ENCODE measurements at places on chromosomes 4 and X.

- no peak for DNase-seq
Measured at GRCh38 chr4:174503079-174503715, 19.1 kb downstream of the HPGD start.

DNA sequence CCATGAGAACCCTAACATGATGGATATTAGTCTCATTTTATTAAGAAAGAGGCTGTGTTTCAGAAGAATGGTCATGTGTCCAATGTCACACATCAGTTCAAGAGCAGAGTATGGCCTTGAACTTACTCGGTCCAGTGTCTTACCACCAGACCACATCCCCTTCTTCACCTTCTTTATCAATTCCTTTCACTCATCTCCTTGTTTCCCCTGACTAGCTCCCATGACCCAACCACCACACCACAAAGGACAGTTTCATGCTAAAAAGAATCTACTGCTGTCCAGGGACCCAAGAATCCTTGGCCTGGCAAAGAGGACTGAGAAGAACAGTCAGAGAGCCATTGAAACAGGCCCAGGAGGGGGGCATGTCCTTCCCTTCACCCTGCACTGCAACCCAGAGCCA, 33.6 kb upstream of the MSN start:
- no peak for DNase-seq

- no peak for DNase-seq
Measured at GRCh38 chrX:71515038-71515396, 17.9 kb upstream of the OGT start.

DNA sequence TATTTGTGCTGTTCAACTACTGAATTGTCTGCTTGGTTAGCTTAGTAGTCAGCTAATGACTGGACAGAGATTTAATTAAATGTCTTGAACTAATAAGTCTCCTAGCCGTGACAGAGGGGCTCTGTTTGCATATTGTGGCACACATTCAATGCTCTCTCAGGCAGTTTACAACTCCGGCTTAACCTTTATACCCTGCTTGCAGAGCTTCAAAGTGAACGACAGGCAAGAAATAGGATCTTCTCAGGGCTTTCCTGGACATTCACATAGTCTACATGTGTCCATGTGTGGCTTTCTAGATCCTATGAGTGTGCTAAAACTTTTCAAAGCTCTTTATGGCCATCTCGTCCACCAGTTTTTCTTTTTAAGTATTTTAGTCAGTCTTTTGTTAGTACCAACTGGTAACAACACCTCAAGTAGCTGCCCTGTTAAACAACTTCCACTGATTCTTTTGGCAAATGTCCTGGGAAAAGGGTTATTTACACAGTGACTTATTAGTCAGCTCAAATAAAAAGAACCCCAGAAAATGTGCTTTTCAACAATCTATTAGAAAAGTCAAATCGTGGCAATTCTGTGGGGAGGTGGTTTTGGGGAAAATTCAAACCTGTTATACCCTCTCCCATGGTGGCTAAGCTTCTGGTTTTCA, 28.6 kb downstream of the OR13H1 start:
- peak; percentile 16 for DNase-seq

DNA sequence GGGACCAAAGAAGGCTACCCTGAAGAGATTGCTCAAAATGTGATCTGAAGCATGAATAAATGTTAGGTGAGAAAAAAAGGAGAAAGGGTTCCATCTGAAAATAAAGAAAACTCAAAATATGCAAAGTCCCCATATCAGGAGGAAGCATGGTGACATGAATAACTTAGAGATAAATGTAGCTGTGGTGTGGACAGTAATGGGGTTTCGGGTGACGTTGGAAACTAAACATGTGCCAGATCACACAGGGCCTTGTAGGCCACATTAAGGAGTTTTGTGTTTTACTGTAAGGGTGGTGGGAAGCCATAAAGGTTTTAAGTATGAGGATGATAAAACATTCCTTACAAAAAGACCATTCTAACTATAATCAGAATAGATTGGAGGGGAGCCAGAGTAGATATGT, 40.3 kb upstream of the ACSL4 start:
- no peak for DNase-seq

DNA sequence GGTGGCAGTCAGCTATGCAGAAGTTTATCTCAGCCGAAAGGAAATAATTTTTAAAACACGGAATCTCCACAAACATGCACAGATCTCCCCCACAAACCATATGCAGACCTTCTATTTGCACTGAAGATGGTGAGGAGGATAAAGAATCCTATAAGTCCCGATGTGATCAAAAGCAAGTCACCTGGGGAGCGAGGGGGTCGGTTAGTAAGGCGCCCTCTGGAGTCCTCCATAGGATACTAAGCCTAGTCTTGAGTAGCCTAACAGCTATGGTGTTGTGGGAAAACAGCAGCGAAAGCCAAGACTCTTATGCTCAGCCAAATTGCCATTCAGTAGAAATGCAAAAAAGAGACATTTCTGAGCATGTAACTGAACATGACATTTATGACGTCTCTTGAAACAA, 210.9 kb downstream of the FRMPD4 start:
- no peak for DNase-seq

- DNase-seq, result no peak
Measured at GRCh38 chr4:129063640-129064039, 29.7 kb downstream of the SCLT1 start.

DNA sequence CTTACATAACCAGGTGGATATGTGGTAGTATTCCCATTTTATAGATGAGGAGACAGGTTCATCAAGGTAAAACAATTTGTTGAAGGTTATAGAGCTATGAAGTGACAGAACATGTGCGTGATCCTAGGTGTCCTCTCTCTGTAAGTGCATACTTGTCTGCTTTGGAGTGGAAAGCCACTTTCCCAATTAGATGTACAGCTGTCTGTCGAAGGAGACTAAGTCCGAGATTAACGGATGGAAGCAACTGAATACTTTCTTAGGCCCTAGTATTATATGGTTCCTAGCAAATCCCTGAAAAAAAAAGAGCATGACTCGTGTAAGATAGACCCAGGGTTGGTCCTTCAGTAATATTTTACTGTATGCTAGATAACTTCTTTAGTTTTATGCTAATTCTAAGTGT, 19.7 kb downstream of the TMEM131L start:
- no peak for DNase-seq

DNA sequence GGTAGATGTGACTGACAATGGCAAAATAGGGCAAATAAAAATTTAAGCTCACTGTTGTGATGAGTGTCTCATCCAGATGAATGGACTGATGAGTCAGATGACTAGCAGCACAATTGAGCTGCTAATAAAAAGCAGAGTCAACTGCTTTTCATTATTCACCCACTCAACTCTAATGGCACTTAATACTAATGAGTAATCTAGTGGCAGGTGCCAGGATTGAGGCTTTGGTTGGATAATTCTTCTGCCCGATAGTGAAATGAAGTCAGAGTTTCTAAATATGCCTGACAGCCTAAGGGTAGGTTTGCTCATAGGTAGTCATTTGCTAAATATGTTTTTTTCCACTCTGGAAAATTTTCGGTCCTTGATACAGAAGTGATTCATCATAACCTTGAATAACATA, 10.4 kb downstream of the OGT start:
- DNase-seq, result peak; percentile 74

DNA sequence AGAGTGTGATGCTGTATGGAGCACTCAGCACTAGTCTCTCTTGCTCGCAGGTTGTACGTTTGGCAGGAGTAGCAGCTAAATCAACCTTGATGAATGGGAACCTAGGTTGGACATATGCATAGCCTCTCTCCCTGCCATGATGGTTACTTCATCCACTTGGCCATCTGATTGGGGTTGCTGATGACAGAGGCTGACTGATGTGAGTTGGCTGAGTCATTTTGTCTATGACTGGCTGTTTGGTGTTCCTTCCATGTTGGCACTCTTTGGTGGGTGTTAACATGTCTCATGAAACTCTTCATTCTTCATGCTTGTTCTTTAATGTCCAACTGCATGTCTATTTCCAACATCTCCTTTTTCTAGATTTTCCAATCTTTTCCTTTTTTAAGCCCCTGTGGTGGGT, 31.6 kb upstream of the SPARCL1 start:
- DNase-seq, result no peak

- peak; percentile 59 for DNase-seq
Measured at GRCh38 chr4:20544645-20545044, 155.6 kb upstream of the PACRGL start.

DNA sequence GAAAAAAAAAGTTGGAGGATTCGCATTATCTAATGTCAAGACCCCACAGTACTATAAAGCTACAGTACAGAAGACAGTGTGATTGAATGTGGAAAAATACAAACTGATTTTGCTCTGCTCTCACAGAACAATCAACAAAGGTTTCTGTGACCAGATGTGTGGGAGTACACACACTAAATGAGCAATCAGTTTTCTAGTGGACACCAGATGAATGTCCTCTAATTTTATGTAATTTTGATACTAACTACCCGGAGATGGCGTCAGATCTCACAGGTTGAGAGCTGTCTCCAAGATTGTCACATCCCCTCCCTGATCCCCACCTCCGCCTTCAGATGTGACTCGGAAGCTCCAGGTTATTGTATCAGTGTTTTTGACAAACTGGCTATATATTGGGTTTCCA, 81.9 kb upstream of the HUWE1 start:
- no peak for DNase-seq

GRCh38 chr4:16516796-16517439, 290.6 kb upstream of the TAPT1 start:
- peak; percentile 63 for DNase-seq

DNA sequence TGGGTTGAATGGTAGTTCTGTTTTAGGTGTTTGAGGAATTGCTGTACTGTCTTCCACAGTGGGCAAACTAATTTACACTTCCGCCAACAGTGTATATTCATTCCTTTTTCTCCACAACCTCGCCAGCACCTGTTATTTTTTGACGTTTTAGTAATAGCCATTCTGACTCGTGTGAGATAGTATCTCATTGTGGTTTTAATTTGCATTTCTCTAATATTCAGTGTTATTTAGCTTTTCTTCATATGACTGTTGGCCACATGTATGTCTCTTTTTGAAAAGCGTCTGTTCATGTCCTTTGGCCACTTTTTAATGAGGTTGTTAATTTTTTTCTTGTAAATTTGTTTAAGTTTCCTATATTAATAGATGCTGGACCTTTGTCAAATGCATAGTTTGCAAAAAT, 26.9 kb upstream of the WDR17 start:
- no peak for DNase-seq

GRCh38 chr4:52370576-52370975, 288.5 kb downstream of the USP46 start:
- no peak for DNase-seq

GRCh38 chrX:136202889-136203288, 48.3 kb downstream of the MAP7D3 start:
- DNase-seq, result peak; percentile 38

DNA sequence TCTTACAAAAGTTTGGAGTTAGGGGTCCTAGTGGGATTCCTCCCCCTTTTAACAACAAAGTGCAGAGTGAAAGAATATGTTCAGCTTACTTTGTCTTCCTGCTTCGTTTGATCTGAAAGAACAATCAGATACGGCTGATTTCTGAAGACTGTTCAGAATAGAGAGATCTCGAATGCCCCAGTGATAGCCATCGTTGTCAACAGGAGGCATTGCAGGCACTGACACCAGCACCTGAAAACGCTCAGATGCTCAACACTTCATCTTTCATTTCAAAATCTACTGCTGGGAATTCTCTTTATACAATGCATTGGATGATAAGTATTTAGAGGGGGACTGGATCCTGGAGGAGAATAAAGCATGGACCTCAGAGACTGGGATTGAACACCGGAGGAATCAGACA, 186.3 kb upstream of the TENM3 start:
- DNase-seq, result no peak

DNA sequence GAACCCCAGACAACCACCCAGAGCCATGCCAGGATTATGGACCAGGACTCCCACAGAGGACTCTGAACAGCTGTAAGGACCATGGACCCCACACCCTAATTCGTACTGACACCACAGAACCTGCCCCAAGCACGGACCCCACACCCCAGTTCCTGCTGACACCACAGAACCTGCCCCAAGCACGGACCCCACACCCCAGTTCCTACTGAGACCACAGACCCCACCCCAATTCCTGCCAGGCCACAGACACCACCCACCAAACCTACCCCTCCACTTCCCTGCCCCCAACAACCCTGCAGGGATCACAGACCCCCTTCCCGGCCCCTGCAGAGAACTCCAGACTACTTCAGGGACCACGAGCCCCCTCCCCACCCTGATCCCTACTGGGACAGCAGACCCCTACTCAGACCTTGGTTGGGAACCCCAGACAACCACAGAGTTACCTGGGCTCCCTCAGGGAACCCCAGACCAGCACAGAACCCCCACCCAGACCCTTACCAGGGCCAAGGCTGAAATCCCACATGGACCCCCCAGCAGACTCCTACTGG, 1.4 kb upstream of the DHRSX start:
- no peak for DNase-seq

GRCh38 chr4:76381986-76382385, 39.0 kb downstream of the CCDC158 start:
- DNase-seq, result no peak

- no peak for DNase-seq
Measured at GRCh38 chrX:149629730-149630387, 1.7 kb downstream of the TMEM185A start.

- no peak for DNase-seq
Measured at GRCh38 chrX:114973013-114973412, 44.4 kb downstream of the IL13RA2 start.

GRCh38 chrX:9530848-9531274, 66.0 kb downstream of the TBL1X start:
- peak; percentile 87 for DNase-seq

DNA sequence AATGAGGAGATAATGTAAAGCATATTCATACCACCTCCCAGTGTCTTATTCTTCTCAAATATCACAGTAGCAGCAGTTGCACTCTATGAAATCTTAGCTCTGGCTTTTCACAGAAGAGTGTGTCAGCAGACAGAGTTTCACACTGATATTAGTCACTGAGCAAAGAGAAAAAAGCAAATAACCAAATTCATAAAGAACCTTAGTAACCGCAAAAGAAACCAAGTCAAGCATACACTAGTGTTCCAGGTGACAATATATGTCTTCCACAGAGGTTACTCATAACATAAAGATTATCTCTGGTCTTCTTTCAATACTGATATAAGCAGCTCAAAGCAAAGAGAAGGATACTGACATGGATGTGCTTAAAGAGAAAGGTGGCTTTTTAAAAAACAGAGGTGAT, 181.7 kb upstream of the EDNRA start:
- no peak for DNase-seq

- DNase-seq, result peak; percentile 83
Measured at GRCh38 chr4:125390126-125390525, 75.4 kb downstream of the FAT4 start.

DNA sequence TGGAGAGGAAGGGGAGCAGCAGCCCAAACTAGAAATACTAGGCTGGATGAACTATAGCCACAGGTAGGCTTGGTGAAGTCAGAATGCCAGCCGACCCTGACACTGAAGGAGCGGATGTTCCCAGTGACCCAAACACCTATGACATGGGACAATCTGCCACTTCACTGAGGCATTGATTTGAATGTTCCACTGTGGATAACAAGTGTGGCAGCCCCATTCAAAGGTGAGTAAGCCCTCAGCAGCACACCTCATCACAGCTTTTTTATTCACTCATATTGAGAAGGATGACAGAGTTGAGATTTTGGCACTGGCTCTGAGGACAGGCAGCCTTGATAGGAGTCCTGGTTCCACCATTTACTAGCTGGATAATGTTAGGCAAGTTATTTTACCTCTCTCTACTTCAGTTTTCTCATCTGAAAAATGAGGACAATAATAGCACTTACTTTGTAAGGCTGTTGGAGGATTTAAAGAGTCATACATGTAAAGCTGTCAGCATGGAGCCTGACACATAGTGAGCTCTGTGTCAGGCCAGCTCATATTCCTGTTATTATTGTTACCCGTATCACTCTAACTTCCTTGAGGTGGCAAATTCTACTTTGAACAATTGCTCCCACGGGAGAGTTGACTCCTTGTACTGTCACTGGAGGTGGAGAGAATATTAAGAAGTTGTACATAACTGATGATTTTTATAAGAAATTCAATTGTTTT, 114.6 kb downstream of the RASL11B start:
- DNase-seq, result no peak

Measured in mesenchymal stem cell (in vitro differentiated cells and primary cell).